ENCODE measurements at places on chromosomes 13 and 19. TPM values are rescaled to one million over a fixed set of nuclear protein-coding genes. Genes with fewer than 3 reads are reported as not detected.

DNA sequence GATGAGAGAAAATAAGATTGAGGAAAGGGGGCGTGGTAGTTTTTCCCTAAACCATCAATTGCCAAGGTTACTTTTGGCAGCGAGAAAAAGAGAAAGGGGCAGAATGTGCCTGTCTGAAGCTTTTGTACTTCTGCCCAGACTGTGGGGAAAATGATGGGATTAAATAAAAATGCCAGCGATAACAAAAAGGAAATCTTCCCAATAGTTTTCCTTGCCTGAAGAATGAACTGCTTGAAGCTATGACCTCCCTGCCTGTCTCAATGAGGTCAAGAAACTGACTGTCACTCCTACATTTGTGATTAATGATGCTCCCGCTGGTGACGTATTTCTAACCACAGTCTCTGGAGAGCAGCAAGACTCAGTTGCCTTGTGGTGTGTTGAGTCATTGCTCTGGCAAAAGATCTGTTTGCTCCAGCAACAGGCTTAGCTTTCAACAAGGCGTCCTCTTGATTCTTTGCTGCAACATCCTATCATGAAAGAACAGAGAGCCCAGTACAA lies 1051.5 kb downstream of the DIAPH3 start:
- no peak for DNase-seq

- DNase-seq = no peak
Measured at GRCh38 chr19:33449799-33450198, 71.8 kb downstream of the PEPD start.

DNA sequence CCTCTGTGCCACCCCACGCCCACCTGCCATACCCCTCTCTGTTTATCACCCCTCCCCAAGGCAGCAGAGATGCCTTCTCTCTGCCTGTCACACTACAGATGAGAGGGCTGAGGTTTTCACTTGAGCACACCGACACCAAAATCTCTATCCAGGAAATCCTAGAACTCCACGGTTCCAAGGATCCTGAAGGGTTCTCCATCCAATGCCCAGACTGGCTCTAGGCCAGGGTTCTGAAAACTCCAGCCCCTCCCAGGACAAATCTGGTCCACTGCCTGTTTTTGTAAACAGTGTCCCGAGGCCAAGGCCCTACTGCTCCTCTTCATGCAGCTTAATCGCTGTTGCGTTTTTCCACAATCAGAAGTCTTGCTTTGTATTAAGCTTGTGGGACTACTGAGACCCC lies 20.1 kb downstream of the TLE2 start:
- no peak for DNase-seq

Gene SLC10A2
- 0.74 TPM for total RNA-seq

DNA sequence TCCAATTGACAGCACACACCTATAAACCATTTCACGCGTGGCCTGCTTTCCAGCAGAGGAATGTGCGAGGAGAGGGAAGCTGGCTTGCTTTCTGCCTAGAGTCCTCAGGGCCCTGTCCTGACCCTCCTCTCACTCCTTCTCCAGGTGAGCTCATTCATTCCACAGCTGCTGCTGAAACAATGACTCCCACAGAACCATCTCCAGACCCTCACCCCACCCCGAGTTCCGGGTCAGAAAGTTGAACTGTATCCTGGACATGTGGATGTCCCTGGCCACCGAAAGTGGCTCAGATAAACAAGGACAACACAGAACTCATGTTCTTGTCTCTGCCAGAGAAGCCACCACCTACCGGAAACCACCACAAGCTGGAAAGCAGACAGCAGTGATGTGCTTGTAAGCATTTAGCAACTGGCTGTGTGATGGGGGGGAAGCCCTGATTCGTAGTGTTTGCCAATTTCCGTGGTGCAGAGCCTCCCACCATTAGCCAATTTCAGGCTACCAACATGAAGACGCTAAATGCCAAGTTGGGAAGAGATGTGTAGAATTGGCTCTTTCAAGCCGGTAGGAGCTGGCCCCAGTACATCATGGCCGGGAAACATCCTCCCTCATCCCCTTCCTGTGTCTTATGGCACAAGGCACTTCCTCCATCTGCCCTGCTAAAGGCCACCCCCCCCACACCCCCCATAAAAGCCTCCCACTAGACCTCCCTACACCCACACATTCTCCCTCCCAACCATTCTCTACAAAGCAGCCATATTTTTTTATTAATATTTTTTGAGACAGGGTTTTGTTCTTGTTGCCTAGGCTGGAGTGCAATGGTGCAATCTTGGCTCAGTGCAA lies 5.0 kb downstream of the SYCE2 start:
- DNase-seq = no peak

- DNase-seq = peak; percentile 65
Measured at GRCh38 chr13:27962128-27962841, 6.8 kb downstream of the CDX2 start.

Gene SYDE1
- 5.8 TPM for total RNA-seq

Gene F7
- total RNA-seq = 0.12 TPM

- no peak for DNase-seq
Measured at GRCh38 chr19:55973982-55974381, 12.6 kb upstream of the NLRP5 start.

DNA sequence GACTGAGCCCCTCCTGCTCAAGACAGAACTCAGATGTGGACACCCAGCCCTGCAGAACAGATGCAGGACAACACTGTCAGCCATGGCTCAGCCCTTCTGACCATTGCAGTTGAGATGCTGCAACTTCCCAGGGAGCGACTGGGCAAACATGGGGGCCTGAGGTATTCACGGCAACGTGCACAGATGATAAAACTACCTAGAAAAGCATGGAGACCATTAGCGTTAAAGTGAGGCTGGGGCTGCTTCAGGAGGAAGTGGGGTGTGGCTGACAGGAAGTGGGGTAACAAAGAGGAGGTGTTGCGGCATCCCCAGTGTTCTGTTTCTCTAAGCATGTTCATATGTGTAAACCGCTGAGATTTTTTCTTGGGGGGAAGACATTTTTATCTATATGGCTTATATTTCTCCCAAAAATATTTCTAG lies 1.3 kb upstream of the SIGLEC9 start:
- DNase-seq = no peak

Gene C19orf67
- not detected for total RNA-seq

DNA sequence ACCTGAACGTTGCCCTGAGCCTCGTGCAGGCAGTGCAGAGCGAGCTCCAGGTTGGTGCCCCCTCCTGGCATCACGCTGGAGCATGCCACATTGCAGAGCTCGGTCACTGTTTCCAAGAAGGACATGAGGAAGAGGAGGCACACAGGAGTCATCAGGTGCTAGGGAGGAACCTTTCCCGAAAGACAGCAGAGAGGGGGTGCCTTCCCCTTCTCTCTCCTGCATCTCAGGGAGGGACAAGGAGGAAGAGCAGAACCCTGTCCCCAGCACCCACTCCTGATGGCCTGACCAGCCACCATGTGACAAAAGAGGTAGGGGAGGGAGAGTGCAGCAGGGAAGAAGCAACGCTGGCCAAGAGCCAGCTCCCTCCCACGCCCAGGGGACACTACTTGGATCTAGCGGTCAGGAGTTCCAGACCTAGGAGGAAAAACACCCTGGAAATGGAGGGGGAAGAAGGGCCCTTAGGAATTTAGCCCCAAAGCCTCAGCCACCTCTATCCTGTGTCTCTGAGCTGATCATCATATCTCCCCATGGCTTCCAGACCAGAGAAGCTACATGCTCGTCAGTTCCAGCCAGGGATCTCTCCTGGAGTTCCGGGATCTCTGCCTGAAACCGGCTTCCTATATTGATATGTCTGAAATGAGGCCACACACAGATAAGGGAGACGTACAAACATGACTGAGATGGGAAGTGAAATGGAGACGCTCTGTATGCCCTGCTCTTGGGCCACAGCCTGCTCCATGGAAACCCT lies 17.0 kb upstream of the NAPA start:
- no peak for DNase-seq

DNA sequence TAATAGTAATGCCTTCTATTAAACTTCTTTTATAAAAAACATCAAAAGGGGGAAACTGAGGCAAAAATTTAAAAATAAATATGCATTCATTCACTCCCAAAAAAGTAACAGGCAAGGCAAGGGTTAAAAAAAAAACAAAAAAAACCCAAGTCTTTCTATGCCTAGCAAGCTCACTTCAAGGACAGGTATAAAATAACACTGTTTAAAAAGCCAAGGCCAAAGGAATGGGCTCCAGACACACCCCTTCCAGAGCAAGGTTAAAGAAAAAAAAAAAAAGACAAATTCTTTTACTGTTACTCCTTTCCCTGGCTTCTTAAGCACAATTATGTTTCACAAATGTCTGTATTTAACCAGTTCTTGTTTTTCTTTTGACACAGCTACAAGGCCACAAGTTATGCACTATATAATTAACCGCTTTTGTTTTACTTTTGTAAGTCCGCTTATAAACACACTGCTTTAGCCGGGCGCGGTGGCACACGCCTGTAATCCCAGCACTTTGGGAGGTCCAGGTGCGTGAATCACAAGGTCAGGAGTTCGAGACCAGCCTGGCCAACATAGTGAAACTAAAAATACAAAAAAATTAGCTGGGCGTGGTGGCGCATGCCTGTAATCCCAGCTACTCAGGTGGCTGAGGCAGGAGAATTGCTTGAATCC lies 3.6 kb downstream of the SIGLEC11 start:
- no peak for DNase-seq

- DNase-seq = no peak
Measured at GRCh38 chr19:21092109-21092508, 10.1 kb downstream of the ZNF714 start.

- DNase-seq = no peak
Measured at GRCh38 chr19:3866910-3867638, 1.8 kb downstream of the ZFR2 start.

Gene IZUMO2
- 0.49 TPM for total RNA-seq

DNA sequence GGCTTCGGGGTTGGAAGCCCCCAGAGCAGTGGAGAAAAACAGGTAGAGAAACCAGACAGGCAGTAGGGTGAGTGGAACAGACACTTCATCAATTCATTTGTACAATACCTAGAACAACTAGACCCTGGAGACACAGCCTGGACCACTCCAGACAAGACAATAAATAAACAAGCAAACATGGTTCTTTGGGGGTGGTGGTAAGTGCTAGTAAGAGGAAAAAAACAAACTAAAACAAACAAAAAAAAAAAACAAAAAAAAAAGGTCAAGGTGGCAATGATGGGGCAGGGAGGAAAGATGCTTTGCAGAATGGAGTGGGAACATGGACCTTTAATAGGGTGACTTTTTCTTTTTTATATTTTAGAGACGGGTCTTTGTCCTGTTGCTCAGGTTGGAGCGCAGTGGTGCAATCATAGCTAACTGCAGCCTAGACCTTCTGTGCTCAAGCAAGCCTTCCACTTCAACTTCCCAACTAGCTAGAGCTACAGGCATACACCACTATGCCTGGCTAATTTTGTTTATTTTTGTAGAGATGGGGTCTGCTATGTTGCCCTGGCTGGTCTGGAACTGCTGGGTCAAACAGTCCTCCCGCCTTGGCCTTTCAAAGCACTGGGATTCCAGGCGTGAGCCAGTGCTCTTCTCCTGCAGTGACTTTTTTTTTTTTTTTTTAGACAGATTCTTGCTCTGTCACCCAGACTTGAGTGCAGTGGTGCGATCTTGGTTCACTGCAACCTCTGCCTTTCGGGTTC lies 3.1 kb downstream of the JUNB start:
- DNase-seq = no peak

DNA sequence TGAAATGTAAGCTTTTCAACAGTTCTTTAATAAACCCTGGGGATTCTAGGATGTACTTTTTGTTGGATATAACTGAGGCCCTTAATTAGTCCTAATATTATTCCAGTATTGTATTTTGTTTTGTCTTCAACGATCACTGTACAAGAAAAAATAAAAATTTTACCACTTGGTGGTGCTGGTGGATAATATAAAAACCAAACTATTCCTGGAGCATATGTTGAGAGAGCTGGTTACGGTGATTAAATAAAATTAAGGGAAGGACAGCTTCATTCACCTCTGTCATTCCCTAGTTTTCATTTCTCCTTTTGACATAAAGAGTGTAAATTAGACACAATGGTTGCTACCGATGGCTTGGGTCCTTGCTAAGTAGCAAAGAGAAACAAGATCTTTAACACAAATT lies 598.6 kb upstream of the PCDH20 start:
- no peak for DNase-seq

DNA sequence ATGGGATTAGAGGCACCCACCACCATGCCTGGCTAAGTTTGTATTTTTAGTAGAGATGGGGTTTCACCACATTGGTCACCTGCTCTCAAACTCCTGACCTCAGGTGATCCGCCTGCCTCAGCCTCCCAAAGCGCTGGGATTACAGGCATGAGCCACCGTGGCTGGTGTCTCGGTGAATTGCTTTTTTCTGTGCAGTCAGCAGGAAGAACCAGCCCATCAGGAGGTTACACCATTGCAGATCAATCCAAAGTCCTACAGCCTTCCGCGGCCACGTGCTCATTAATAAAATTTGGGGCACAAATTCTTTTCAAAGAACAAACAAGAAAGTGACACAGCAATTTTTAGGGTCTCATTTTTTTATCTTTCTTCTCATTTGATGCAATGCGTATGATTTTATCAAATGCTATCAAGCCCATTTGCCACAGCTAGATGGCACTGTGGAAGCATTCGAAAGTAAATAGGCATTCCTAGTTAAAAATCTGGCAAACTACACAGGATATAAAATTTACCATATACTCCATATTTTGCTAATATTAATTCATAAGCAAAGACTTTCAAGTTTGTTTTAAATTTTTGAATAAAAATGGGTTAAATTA lies 54.4 kb upstream of the ZNF835 start:
- no peak for DNase-seq

Gene NPHS1
- total RNA-seq = not detected

- no peak for DNase-seq
Measured at GRCh38 chr13:107192289-107192688, 624.4 kb upstream of the ARGLU1 start.

Data from colonic mucosa (tissue), 4 donors.